NCI-H1105 (cell line): ENCODE measurements at places on chromosomes 1 and 21.
A peak's percentile ranks its signal among the peaks of the same experiment; 100 is the strongest.

DNA sequence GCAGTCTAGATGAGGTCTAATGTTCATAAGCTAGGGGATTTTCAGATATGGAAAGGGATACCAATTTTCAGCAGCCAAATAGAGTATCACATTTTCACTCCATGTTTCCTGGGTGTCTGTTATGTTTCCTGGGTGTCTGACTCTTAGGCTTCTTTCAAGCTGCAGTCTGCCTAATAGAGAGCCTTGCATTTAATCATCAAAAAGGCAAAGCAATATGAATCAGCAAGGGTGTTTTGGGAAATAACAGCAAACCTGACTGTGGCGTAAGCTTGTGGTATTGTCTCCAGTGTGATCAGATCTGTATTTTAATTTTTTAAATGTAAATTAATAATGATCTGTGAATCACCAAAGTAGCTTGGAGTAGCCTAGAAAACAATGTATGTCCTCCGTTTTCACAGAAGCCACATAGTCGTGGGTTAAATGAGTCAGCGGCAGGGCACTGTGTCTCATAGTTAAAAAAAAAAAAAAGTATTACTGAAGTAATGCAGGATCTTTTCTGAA, 10.4 kb downstream of the LGALS8 start:
- no peak for DNase-seq

- DNase-seq: no peak
Observed at GRCh38 chr1:18013216-18013615, 94.4 kb upstream of the IGSF21 start.

GRCh38 chr1:230517786-230518185, 91.7 kb upstream of the PGBD5 start:
- peak; percentile 79 for DNase-seq

DNA sequence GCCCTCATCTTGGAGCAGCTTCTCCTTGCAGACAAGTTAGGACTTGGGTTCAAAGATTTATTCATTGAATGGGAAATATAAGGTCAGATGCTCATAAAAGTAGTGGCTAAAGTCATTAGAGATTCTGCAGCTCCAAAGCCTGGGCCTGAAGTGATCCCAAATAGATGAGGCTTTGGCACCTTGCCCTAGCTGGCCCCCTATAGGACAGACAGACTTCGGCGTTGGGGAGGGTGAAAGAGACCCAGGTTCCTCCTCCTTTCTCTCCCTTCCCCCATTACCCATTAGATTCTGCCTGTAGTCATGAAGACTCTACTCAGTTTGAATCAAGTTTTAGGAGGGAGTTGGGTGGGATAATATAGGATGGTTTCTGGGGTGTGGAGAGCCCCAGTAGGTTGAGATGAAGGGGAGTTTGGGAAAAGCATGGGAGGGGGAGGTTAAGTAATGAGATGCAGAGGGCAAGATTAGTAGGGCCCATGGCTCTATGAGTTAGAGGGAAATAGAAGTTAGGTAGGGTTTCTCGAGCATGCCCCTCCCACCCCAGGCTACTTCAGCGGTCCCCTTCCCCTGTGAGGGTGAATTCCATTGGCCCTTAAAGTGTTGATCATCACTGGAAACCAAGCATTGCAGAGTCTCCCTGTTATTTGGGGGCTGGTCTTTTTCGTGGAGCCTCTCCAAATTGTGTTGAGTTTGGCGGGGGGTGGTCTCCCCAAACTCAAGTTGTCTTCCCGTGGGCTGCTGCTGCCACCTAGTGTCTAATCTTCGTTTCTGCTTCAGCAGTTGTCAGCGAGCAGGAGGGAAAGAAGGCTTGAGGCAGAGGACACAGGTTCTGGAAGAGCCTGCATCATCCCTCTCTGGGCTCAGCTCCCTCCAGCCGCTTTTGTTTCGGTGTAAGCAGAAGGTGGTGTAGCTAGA, 2.1 kb upstream of the AHDC1 start:
- peak; percentile 25 for DNase-seq

GRCh38 chr1:86324130-86324822, 71.8 kb downstream of the ODF2L start:
- DNase-seq: no peak

GRCh38 chr1:213051881-213052202, 801 bp downstream of the RPS6KC1 start:
- no peak for DNase-seq

GRCh38 chr1:54489627-54490250, 58.3 kb upstream of the ACOT11 start:
- DNase-seq: no peak

- DNase-seq: no peak
Observed at GRCh38 chr1:242017580-242018233, 18.8 kb upstream of the MAP1LC3C start.

DNA sequence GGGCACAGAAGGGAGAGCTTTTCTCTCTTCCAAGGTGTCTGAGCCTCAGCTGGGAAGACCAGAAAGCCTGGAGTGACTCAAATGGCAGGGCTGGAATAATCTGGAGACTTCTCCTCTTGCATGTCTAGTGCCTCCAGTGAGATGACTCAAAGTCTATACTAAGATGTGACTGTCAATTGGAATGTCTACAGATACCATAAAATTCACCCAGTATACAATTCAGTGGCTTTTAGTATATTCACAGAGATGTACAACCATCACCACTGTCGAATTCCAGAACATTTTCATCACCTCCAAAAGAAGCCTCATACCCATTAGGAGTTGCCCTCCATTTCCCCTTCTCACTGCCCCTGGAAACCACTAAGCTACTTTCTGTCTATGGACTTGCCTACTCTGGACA, 47.9 kb upstream of the CNN3 start:
- no peak for DNase-seq

- DNase-seq: peak; percentile 1
Observed at GRCh38 chr1:199113265-199113869, 474.5 kb downstream of the PTPRC start.

GRCh38 chr1:21099034-21099868, 77.4 kb downstream of the EIF4G3 start:
- DNase-seq: no peak

GRCh38 chr1:31677949-31678348, 25.9 kb downstream of the COL16A1 start:
- no peak for DNase-seq

- no peak for DNase-seq
Observed at GRCh38 chr1:98388441-98388840, 273.1 kb upstream of the SNX7 start.

GRCh38 chr1:229015806-229016205, 255.1 kb upstream of the RAB4A start:
- no peak for DNase-seq

- DNase-seq: no peak
Observed at GRCh38 chr1:207861442-207862177, 49.3 kb downstream of the CD34 start.

DNA sequence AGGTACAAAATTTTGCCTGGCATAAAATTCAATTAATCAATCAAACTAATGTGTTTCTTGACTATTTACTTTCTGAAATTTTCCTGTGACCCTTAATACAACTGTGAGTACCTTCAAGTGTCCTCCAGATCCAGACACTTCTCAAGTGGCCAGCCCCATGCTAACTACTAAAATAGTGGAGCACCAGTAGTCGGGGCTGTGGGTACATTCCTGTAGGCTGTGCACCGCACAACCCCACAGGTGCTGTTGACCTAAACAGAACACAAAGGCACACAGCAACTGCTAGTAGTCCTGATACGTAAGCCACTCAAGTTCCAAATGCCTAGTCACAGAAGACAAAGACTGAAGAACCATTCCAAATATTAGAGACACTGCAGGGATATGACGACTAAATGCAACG, 36.6 kb downstream of the TMEM50B start:
- DNase-seq: no peak

DNA sequence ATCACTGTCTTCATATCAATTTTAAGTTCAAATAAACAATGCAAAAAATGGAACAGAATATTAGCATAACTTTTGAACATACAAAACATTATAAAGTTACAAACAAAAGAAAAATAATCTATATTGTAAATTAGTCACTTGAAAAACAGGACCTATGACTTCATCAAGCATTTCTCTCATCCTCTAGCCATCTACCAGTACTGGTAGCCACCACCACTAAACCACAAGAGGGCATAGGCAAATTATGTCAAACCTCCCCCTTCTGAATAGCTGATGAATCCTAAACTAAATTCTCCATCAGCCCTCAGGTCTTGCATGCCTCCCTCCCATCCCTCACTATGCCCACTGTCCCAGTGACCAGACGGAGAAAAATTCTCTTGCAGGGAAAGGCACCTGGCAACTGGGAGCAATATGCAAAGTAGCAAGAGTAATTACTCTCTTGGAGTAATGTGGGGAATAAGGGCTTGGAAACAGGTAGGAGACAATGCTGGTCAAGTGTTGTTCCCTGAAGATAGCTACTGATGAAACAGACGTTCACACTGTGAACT, 37.1 kb downstream of the SSX2IP start:
- DNase-seq: no peak

DNA sequence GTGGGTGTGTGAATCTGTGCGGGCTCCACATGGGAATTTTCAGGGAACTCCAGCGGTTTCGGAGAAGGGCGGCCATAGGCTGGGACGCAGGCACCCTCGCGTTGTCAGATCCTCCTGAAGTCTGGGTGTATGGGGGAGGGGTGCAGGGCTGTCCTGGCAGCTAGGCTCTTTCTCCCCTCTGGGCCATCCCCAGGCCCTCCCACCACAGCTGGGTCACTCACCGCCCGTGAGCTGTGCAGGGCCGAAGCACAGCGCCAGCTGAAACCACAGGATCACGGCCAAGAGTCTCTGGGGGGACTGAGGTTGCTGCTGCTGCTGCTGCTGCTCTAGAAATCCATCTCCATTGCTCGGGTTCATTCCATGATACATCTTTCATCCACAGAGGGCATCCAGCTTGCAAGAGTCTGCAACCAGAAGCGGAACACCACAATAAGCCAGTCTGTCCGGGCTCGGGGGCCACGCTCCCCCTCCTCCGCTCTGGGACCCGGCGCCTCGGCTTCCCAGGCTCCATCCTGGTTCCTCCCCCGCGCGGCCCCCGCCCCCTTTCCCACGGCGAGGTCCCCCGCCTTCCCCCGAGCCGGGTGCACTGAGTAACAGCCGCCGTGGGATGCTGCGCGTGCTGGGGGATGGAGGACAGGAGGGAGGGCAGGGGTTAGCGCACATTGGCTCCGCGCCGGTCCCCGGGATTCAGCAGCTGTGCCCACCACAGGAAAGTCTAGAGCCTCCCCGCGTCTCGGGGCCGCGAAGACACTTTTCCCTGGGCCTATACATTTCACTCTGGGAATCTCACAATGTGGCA, 720 bp downstream of the SUSD4 start:
- DNase-seq: peak; percentile 42

- DNase-seq: no peak
Observed at GRCh38 chr1:206456577-206457370, 13.5 kb upstream of the IKBKE start.
